AG09319 (cell line): ENCODE measurements at places on chromosomes 16 and 17.

GRCh38 chr16:2148714-2149629 is 547 bp downstream of the RAB26 start:
- DNase-seq: no peak

DNA sequence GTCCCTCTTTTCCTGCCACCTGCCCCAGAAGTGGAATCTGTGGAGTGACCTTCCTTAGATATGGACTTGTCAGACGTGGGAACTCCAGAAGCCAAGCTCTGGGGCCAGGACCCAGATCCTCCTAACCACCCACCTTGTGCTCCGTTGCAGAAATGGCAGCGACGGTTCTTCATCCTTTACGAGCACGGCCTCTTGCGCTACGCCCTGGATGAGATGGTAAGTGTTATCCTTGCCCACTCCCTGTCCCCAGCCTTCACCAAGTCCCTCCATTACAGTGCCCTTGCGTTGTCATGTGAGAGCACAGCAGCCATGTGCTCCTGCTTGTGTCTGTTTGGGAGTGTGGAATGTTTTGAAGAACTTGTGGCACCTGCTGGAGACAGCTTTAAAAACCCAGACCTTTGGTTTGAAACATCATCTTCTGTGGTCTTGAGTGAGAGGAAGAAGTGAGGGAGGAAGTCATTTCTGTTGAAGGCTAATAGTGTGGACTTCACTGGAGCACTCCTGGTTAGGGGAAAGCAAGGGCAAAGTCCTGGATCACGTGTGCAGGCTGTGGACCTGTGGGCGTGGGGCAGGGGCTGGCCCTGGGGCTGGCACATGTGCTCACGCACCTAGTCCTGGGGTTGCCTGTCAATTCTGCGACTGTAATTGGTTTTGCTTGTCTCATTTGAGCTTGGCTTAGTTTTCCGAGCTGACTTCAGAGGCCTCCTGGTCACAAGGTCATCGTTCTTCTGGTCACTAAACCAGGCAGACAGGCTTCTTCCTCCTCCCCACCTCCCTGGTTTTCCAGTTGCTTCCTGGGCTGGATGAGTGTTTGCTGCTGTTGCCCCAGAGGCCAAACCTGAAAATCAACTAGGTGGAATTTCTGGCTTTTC is 35.8 kb downstream of the MPRIP start:
- DNase-seq: no peak

DNA sequence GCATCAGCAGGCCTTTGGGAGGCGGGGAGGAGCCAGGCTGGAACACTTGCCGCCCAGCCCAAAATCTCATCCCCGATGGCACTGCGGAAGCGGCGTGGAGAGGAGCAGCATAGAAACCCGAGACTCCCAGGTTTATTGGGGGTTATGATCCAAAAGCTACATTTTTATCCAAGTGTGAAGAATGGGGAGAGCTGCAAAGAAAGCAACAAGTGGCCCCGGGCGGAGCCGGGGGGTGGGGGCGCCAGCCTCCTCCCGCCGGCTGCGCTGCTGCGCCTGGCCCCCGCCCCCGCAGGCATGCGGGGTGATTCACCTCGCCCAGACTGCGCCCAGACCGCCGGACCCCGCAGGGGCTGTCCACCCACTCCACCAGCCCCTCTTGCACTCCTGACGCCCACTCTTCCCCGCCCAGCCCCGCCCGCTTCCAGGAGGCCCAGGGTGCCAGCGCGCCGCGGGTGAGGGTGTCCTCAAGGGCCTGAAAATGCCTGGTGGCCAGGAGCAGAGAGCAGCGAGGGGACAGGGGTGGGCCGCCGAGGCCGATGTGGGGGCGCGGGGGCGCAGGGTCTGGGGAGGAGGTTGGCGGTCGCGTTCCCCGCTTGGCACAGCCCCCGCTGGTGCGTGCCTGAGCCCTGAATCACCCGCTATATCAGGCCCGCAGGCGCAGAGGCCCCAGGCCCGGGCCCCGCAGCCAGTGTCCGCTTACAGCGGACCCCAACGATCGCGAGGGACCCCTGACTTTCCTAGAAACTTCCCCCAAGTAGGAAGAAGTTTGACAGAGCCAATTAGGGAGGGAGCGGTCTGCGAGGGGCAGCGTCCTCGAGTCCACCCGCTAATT is 1.3 kb downstream of the CAVIN1 start:
- no peak for DNase-seq

DNA sequence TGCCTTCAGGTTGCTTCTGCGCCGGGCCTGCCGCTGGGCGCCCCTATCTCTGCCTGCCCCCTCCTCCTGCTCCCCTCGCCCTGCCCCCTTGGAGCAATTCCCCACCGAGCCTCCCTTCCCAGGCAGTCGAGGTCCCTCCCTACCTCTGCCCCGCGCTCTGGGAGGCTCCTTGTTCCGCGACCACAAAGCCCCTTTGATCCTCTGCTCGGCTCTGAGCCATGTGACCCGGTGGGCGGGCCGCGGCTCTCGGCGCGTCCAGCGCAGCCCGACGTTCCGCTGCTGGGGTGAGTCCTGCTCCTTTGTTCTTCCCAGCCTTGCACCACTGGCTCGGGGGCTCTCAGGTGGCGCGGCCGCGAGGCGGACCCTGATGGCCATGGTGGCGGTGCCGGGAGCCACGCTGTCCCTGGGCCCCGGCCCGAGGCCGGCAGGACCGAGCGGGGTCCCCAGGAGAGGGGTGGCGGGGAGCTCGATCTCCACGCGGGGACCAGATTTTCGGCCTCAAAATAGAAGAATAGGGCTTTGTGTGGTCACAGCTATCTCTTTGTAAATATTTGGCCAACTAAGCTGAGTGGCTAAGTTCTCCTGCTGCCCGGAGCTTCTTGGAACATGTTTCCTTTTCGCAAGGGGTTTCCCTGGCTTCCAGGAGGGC is 310.6 kb downstream of the SEC14L1 start:
- DNase-seq: no peak

GRCh38 chr17:13154930-13155329 is 137.1 kb upstream of the ELAC2 start:
- no peak for DNase-seq

DNA sequence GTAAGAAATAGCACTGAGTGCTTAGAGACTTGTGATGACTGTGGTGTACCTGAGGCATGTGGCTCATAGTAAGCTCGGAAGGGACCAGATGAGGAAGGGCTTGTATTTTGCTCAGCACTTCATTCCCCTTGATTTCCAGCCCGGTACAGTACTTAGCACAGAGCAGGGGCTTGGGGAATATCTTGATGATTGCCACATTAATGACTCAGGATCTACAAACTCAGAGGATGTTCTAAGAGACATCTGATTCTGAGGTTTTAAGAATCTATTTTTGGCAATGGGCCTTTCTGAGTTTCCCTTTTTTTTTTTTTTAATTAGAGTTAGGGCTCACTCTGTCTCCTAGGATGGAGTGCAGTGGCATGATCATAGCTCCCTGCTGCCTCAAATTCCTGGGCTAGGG is 9.1 kb downstream of the ASPHD1 start:
- DNase-seq: no peak
